ENCODE measurements at places on chromosomes 7 and 10.

DNA sequence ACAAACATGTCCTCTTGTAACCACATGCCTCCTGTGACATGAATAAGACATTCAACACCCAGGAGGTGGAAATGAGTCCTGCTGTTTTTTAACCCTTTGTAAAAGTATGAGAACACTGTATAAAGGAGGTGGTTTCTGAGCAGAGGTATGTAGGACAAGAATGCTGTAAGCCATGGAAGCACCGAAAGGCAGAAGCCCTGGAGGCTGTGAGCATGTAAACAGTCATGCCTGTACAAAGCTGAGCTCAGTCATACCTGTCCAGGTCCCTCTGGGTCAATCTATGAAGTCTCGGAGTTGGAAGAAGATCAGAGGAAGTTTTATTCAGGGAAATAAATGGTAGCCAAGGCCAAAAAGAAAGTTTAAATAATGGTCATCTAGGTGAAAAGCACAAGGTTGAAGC, 34.7 kb upstream of the XPNPEP1 start:
- no peak for DNase-seq

DNA sequence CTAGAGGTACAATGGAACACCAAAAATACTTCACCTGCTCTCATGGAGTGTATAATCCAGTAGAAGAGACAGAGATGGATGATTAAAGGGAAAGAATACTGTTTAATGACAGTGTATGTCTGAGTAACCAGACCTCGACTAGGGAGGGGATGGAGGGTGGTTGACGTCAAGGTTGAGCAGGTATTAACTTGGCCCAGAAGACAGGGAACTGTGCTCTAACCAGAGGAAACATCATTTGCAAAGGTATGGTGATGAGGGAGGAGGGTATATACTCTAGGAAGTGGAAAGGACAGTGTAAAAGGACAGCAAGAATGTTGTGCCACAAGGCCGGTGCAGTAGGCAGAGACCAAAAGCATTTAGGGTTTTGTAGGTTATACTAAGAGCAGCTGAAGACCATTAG, 2.9 kb downstream of the MIOS start:
- DNase-seq, result no peak

DNA sequence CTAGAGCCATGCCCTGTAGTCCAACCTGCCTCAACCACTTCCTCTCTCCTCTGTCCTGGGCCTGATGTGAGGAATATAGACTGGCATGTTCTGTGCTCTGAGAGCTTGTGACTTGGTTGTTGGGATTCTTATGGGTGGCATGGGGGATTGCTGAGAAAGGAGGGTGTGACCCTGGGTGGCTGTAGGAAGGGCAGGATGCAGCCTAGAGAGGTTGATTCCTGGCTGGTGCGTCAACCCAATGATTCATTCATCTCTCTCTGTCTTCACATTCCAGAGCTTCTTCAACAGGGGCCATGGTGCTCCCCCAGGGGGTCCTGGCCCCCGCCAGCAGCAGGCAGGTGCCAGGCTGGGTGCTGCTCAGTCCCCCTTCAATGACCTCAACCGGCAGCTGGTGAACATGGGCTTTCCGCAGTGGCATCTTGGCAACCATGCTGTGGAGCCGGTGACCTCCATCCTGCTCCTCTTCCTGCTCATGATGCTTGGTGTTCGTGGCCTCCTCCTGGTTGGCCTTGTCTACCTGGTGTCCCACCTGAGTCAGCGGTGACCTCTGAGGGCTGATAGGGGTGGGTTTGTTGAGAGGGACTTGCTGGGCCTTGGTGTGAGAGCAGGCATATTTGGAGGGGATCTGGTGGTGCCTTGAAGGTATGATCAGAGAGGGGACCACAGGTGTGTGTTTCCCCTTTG, 2.6 kb downstream of the FAM241B start:
- no peak for DNase-seq

DNA sequence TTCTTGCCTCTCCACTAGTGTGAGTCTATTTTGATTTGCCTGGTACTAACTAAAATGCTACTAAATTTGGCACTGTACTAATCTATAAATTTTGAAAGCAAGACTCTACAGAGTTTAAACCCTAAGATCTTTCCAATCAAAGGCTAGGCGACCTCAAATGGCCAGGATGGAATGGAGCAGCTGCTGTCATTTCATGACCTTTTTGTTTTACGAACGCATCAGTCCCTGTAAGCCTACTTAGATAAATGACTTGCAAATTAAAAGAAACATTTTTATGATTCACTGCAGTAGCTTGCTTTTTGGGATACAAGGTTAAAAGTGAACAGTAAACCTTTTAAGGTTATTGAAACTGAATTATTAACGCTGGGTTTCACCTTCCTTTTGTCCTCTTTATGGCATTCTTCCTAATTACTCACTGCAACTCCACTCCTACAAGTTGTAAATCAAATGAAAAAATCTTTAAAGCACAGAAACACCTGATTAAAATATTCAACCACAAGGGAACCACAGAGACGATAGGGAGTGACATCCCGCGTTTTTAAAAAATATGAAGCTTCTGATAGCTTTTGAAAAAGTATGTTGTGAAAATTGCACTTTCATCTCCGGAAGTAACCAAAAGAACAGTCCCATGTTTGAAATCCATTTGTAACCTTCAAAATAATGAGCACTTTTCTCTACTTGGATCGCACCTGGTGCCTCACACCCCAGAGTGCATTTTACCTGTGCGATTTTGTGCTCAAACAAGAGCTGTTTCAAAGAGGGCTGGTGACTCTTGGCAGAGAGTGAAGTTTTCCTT, 595.1 kb downstream of the PARD3 start:
- no peak for DNase-seq

- DNase-seq, result no peak
These were observed 478.0 kb upstream of the KLF6 start for GRCh38 chr10:4262870-4263600.

- no peak for DNase-seq
These were observed 225.0 kb downstream of the PAXIP1 start for GRCh38 chr7:154777908-154778307.

- no peak for DNase-seq
These were observed 46.4 kb downstream of the TBATA start for GRCh38 chr10:70738761-70739121.

DNA sequence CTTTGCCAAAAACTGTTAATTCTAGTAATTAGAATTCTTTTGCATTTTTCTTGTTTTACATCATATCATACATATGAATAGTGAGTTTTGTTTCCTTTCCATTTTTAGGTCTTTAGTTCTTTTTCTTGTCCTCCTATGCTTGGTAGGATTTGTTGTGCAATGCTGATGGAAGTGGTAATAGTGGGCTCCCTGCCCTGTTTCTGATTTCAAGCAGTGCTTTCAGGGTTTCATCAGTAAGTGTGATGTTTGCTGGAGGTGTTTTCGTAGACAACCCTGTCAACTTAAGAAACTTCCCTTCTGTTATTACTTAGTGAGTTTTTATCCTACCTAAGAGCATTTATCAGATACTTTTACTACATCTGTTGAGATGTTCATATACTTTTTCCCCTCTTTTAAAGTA, 50.5 kb downstream of the CSGALNACT2 start:
- no peak for DNase-seq

DNA sequence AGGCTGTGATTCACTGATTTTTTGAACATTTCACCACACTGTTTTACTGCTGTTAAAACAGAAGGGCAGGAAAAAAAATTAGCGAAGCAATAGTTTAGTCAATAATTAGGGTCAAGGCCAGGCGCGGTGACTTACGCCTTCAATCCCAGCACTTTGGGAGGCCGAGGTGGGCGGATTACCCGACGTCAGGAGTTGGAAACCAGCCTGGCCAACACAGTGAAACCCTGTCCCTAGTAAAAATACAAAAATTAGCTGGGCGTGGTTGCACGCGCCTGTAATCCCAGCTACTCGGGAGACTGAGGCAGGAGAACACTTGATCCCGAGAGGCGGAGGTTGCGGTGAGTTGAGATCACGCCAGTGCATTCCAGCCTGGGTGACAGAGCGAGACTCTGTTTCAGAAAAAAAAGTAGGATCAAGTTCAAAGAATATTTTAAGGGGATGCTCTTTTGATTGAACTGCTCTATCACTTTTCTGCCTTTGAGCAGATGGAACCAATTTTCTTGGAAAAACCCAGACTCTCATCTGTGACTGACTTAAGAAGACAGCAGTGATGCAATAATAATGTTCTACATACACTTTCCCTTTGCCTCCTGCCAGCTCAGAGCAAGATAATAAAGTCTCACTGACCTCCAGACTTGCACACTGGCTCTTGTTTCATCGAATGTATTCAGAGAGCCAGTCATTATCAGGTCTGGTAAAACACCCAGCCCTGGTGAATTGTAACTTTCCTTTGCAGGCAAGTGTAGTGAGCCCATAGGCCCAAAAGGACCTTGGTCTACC, 1.6 kb upstream of the PPA1 start:
- DNase-seq, result no peak

DNA sequence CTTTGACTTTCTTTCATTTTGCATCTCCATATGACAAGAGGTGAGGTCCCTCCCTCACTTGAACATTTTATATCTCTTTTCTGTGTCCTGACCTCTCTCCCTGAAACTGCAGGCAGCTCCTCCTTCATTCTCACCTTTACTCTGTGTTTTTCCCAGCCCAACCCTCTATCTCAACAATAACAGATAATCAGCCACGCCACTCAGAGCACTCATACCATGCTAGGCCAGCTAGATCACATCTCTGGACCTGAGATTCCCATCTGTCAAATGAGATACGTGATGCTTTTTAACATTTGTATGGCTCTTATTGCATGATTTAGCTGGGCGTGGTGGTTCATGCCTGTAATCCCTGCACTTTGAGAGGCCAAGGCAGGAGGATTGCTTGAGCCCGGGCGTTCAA, 63.1 kb upstream of the PDCD4 start:
- no peak for DNase-seq

DNA sequence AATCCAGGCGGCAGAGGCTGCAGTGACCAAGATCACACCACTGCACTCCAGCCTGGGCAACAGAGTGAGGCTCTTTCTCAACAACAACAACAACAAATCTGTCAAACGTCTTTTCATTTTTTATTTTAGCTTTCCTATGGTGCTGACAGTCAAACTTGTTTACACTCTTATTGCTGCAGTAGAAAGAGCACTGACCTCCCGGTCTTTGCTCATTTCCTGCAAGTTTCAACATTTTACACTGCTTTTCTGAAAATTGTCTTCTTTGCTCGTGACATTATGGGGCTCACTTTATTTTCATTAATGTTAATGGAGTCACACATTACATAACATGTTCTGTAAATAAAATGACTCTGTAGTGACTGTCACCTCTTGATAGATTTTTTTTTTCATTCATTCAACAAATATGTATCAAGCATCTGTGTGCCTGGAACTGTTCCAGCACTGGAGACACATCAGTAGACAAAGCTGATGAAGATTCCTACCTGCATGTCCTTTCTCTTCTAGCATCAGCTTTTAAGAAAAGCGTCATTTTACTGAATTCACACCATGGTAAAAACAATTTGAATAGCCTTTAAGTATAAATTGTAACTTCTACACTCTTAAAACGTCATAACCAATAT, 277.3 kb downstream of the CELF2 start:
- no peak for DNase-seq

DNA sequence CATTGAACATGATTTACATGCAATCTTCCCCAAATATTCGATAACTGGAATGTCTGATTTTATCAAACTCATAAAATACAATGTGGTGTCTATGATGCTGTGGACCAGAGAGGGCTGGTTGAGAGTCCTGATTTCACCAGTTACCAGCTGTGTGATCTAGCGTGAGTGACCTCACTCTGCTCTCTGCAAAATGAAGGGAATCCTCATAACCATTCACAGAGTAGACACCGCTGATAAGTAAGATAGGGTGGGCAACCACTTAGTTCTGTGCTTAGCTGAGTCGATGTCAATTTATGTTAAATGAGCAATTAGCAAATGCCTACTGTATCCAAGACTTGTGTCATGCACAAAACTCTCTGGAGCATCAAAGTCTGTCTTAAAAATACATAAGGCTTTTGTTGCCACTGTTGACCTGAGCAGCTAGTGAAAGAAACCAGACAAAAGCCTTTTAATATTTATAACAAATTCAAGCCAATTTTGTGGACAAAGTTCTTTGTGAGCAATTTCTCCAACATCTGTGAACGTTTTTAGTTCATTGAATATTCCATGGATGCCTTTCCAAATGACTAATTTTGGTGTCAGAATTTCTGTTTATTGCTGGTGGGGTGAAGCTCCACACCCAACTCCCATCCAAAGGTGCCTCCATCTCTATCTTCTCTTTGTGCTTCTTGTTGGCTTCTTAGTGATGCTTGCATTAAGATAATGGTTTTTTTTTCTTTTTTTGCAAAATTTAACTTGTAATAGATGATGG, 314.2 kb downstream of the ADRA2A start:
- DNase-seq, result no peak

- DNase-seq, result no peak
These were observed 144.9 kb upstream of the MTPN start for GRCh38 chr7:136122026-136122425.

DNA sequence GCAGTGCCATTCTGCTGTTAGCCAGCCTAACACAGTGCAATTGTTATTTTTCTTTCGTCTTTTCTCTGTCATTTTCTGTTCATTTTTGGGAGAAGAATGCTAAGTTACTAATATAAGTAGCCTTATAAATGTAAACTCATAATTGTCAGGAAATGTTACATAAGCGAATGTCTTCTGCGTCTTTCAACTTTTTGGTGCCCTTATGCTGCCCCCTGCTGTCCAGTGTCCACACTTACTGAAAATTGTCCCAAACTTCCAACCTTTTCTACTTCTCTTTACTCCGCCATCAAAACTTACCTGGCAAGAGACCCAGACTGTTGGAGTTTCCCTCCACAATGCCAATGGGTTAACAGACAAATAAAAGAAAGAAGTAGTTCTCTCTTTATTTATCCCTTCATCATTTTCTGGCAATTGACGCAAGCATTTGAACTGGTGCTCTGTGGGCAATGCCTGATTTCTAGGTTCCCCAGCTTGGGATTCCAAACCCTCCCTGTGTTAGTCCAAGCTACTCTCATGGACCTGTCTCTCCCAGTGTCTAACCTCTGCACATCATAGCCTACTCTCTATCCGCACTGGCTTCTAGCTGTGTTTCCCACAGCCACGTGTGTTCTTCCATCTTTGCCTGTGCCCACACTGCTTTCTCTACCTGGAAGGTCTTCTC, 21.0 kb upstream of the EPC1 start:
- DNase-seq, result peak; percentile 76

DNA sequence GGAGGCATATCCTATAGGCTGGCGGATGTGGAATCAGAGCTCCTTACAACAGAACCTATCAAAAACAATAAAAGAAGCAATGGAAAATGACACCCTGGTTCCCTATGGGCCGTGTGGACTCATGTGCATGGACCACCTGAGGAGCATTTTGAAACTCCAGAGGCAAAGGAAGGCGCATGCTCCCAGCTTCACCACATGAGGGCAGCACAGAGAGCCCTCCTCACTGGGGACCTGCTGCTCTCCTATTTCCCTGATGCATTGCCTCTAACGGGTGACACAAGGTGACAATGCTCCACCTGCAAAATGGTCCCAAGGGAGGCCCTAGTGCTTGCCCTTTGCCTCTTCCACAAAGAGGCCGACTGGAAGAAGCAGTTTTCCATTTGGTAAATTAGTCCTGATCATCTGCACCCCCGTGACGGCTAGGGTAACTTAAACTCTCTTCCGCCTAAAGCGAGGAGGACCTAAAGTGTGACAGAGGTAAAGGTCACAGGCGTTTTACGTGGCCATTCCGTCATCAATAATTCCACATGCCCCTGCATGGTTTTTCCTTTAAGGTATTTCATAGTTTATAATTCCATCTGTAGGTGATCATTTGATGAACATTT, 67.7 kb downstream of the GPAM start:
- peak; percentile 14 for DNase-seq

- no peak for DNase-seq
These were observed 14.3 kb downstream of the KCTD7 start for GRCh38 chr7:66642932-66643331.
